Neural progenitor cell (in vitro differentiated cells): ENCODE measurements at places on chromosomes 16 and 17. TPM values are rescaled to one million over a fixed set of nuclear protein-coding genes. Genes with fewer than 3 reads are reported as not detected.
A peak's percentile ranks its signal among the peaks of the same experiment; 100 is the strongest.

- peaks cover 12% of the 10 kb centered on the region for H3K36me3 ChIP-seq
- no peak overlapping the region for H3K27ac ChIP-seq
- DNase-seq: no peak
- peaks cover 9% of the 10 kb centered on the region for H3K4me1 ChIP-seq
- H3K4me3 ChIP-seq: no peak overlapping the region
Measured at GRCh38 chr17:57251211-57251787, 5.0 kb upstream of the MSI2 start.

Gene DPEP3
- total RNA-seq: 0.19 TPM in 1 of 2 replicates, not detected in the other

DNA sequence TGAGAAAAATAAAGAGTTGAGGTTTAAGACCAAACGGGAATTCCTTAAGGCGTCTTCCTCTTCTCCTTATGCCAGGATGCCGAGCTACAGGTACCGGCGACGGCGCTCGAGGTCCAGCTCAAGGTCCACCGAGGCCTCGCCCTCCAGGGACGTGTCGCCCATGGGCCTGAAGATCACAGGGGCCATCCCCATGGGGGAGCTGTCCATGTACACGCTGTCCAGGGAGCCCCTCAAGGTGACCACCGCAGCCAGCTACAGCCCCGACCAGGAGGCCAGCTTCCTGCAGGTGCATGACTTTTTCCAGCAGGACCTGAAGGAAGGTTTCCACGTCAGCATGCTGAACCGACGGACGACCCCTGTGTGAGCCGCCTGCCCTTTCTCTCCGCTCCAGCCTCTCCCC, 13.7 kb upstream of the CACNG1 start:
- H3K4me3 ChIP-seq: no peak overlapping the region
- H3K36me3 ChIP-seq: no peaks in the 10 kb centered on the region
- H3K4me1 ChIP-seq: peaks cover 5% of the 10 kb centered on the region
- H3K27ac ChIP-seq: no peak overlapping the region
- DNase-seq: no peak

DNA sequence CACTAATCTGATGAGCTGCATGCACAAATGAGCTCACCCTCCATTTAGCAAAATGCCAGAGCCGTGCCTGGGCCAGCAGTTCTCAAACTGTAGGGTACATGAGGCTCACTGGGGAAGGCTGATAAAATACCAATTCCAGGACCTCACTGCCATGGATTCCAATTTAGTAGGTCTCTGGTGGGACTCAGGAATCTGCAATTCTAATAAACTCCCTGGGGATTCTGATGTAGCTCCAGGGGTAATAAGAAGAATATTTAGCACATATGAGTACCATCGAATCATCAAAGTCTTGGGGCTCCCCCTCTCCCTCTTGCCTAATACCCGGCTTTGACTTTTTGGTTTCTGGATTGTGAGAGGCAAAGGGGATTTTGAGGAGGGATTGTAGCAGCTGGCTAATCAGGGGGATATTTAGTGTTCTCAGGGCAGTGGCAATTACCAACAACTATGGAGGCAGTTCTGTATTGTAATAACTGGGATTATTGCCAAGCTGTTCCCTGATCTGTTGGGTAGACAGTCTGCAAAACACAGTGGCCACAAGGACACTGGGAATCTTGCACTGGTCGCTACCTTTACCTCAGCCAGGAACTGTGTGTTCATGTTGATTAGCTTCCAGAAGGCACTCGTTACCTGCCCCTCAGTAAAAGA, 140.4 kb downstream of the SHISA9 start:
- peaks cover 38% of the 10 kb centered on the region for H3K4me1 ChIP-seq
- no peaks in the 10 kb centered on the region for H3K27me3 ChIP-seq
- no peak overlapping the region for H3K4me3 ChIP-seq
- DNase-seq: no peak

DNA sequence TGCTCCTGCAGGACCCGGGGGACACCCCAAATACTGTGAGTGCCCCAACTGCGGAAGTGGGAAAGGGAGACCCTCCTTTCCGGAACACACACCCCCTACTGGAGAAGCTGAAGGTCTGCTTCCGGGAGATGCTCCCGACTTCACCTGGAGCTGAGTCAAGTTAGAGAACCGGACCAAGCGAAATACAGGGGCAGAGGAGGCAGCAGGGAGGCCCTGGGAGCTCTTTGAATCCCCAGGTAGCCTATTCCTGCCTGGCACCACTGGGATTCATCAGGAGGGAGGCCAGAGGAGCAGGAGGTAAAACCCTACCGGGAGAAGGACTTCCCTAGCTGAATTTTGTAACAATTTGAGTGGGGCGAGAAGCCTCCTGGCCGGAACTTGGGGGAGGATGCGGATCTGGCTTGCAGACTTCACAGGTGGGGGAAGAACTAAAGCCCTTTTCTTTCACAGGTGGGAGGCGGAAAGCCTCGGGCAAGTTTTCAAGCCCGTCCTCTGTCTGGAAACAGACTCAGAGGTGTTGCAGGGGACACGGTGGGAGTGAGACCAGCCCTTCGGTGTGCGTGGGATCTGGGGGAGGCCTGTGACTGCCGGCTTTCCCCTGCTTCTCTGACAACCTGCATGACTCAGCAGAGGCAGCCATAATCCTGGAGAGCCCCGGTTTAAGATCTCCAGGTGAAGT, 22.4 kb upstream of the TEKT1 start:
- peak overlapping the region; percentile 38 for H3K4me3 ChIP-seq
- H3K36me3 ChIP-seq: no peaks in the 10 kb centered on the region
- no peak overlapping the region for H3K27ac ChIP-seq
- peak; percentile 52 for DNase-seq

- DNase-seq: no peak
- H3K27ac ChIP-seq: no peak overlapping the region
- no peaks in the 10 kb centered on the region for H3K36me3 ChIP-seq
- H3K4me1 ChIP-seq: no peaks in the 10 kb centered on the region
Measured at GRCh38 chr16:10992797-10993196, 48.4 kb downstream of the CLEC16A start.

DNA sequence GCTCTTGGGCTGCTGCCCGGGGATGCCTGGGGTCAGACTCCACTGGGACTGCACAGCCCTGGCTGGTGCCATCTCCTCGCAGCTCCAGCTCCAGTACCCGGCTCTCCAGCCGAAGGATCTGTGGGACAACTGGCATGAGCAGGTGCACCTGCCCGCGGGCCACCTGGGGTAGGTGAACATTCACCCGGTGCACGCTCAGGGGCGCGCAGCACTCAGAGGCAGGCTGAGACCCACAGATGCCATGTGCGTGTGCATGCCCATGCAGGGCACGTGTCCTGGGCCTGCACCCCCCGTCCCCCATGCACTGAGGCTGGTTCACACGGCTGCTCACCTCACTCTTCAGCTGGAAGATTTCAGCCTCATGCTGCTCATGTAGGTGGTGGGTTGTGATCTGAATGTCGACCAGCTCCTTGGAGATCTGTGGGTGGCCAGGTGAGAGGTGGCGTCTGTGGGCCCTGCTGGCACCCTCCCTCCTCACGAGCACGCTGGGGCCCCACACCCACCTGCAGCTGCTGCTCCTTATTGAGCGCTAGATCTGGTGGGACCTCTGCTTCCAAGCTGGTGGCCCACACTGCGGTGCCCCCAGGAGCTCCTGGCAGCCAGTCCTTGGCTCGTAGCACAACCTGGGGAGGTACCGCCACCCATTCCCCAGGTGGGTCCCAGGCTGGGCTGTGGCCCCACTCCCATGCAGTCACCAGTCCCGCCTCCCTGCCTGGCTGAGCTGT, 618 bp downstream of the CCDC78 start:
- H3K4me1 ChIP-seq: peaks cover 8% of the 10 kb centered on the region
- H3K27me3 ChIP-seq: peaks cover 45% of the 10 kb centered on the region
- no peak overlapping the region for H3K27ac ChIP-seq
- H3K4me3 ChIP-seq: no peak overlapping the region

Gene IRX3
- 4.6 and 9.1 TPM in 2 replicates for total RNA-seq

DNA sequence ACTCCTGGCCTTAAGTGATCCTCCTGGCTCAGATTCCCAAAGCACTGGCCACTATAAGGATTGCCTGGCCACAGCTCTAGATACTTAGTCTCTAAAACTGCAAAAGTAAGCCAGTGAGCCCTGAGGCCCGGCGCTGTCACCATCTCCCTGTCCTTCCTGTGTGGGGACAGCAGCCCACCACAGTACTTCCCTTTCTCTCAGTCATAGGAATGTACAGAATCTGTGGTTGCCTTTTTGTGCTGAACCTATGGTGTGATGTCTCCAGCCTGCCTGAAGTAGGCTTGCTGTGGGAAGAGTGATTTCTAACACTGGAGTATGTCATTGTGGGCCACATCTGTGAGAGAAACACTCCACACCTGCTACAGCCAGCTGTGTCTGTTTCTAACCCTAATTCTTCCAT, 24.7 kb downstream of the NTAN1 start:
- no peaks in the 10 kb centered on the region for H3K27me3 ChIP-seq
- H3K27ac ChIP-seq: no peak overlapping the region
- no peak for DNase-seq
- H3K36me3 ChIP-seq: no peaks in the 10 kb centered on the region
- peaks cover 3% of the 10 kb centered on the region for H3K4me1 ChIP-seq
- no peak overlapping the region for H3K4me3 ChIP-seq

Gene SLC2A4
- total RNA-seq: 1.7 and 7.3 TPM in 2 replicates

- H3K4me3 ChIP-seq: no peak overlapping the region
- DNase-seq: no peak
- no peaks in the 10 kb centered on the region for H3K36me3 ChIP-seq
- H3K27ac ChIP-seq: no peak overlapping the region
- no peaks in the 10 kb centered on the region for H3K27me3 ChIP-seq
- no peaks in the 10 kb centered on the region for H3K4me1 ChIP-seq
Measured at GRCh38 chr16:82655072-82655714, 28.4 kb downstream of the CDH13 start.

DNA sequence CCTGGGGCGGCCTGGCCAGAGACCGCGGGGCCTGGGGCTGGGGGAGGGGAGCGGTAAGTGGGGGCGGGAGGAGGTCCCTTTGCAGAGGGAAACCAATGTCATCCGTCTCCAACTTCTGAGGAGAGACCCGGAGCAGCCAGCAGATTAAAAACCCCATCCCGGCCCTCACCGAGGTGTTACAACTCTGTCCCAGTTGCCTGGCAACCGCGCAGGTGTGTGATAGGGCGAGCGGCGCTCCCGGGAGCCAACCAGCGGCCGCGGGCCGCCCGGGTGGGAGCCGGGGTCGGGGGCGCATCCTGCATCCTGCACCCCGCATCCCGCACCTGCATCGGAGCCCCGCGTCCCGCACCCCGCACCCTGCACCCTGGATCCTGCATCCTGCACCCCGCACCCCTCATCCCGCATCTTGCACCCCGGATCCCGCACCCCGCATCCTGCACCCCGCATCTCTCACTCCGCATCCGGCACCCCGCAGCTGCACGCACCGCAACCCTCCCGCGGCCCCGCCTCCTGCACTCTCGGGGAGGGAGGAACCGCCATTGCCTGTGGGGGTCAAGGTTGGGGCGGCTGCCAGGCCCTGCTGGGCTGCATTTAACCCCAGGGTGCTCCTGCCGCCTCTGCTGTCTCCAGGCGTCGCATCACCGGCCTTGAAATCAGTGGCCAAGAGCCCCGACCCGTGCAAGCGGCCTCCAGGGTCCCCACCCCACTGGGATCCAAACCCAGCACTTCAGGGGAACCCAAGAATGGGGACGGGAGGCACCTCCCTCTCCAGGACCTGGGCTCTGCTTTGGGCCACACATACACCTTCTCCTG, 47.3 kb downstream of the RTN4RL1 start:
- DNase-seq: peak; percentile 71
- H3K4me1 ChIP-seq: peaks cover 17% of the 10 kb centered on the region
- H3K27ac ChIP-seq: no peak overlapping the region
- peaks cover 28% of the 10 kb centered on the region for H3K27me3 ChIP-seq

- peak overlapping the region; percentile 29 for H3K27ac ChIP-seq
- H3K4me1 ChIP-seq: peaks cover 13% of the 10 kb centered on the region
- DNase-seq: peak; percentile 76
- no peaks in the 10 kb centered on the region for H3K27me3 ChIP-seq
Measured at GRCh38 chr17:64146418-64147109, 16.6 kb upstream of the ERN1 start.

DNA sequence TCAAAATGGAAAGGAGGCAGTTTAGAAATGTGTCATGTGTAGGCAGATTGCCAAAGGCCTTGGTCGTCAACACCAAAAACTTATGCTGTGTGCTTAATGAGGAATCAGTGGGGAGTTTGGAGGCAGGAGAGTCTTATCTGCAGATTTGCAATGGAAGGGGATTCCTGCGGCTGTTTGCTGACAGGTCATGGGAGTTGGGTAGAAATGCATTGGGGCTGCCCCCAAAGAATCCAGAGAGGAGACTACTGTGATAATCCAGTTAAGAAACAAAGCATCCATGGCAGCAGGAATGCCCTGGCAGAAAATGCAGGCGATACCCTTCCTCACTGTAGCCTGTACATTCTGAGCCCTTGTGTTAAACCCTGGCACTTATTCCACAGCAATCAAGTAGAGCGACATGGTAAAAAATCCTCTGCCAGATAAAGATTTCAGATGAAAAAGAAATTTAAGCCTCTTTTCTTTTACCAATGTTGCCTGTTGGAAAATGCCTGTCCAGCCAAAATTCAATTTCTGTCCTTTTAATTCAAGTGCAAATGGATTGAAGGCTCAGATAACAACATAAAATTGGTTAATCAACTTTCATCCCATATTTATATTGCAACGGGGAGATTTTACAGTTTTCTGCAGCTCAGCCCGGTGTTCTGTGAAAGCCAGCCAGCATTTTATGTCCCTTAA, 491.0 kb upstream of the CDH5 start:
- no peaks in the 10 kb centered on the region for H3K27me3 ChIP-seq
- peaks cover 19% of the 10 kb centered on the region for H3K4me1 ChIP-seq
- no peak overlapping the region for H3K4me3 ChIP-seq
- H3K27ac ChIP-seq: no peak overlapping the region
- DNase-seq: peak; percentile 55
- no peaks in the 10 kb centered on the region for H3K36me3 ChIP-seq

Gene SLC7A6OS
- total RNA-seq: 18.7 and 18.8 TPM in 2 replicates

DNA sequence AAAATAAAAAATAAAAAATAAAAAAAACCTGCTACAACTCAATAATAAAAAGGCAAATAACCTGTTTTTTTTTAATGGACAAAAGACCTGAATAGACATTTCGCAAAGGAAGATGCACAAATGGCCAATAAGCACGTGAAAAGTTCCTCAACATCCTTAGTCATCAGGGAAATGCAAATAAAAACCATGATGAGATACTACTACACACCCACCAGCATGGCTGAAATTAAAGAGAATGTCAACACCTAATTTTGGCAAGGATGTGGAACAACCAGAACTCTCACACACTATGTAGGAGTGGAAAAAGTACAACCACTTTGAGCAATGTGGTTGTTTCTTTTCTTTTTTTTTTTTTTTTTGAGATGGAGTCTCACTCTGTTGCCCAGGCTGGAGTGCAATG, 24.6 kb downstream of the COG7 start:
- no peaks in the 10 kb centered on the region for H3K4me1 ChIP-seq
- no peak for DNase-seq
- no peak overlapping the region for H3K27ac ChIP-seq
- H3K27me3 ChIP-seq: no peaks in the 10 kb centered on the region
- no peak overlapping the region for H3K4me3 ChIP-seq

Gene EFNB3
- 5.8 and 17.7 TPM in 2 replicates for total RNA-seq

Gene INPP5K
- total RNA-seq: 11.7 and 20.9 TPM in 2 replicates
